ENCODE measurements at places on chromosomes 3 and 15.

DNA sequence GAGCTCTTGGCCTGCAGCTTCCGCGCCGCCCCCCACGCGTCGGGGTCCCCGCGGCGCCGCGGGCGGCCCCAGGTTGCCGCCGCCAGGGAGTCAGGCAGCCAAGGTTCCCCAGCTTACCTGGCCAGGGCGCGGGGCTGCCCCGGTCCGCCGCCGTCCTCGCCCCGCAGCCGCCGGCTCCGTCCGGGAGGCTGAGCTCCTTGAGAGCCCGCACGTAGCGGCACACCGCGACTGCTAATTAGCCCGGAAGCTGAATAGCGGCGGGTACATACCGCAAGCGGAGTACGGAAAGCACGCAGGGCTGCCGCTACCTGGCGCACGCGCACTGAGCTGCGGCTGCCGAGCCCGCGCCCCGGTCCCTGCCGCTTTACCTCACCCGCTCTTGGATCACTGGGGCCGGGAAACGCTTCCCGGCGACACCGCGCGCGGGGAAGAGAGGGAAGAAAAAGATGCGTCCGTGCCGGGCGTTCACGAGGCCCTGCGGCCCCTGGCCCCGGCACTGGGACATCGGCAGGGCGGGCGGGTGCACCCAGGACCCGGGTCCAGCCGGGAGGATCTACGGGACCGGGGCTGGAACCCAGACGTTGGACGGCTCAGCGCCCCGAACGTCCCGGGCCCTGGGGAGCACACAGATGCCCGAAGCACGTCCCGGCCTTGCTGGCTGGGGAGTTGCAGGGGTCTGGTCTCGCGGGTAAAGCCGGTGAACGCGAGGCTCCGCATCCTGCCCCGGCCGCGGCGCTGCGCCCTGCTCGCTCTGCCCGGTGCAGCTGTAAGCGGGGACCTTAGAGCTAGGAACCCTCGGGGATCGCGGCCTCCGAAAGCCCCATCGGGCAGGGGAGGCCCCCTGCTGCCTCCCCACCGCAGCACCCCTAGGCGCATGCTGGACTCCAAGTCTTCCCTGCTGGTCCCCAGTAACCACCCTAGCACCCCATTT lies at the start of gene GOLGA8B:
TSS of gene GOLGA8B (minus strand) at position 253 of the 931 bp plus-strand sequence. CDS start 47,739 bp downstream, outside the sequence.
- no peak for DNase-seq

DNA sequence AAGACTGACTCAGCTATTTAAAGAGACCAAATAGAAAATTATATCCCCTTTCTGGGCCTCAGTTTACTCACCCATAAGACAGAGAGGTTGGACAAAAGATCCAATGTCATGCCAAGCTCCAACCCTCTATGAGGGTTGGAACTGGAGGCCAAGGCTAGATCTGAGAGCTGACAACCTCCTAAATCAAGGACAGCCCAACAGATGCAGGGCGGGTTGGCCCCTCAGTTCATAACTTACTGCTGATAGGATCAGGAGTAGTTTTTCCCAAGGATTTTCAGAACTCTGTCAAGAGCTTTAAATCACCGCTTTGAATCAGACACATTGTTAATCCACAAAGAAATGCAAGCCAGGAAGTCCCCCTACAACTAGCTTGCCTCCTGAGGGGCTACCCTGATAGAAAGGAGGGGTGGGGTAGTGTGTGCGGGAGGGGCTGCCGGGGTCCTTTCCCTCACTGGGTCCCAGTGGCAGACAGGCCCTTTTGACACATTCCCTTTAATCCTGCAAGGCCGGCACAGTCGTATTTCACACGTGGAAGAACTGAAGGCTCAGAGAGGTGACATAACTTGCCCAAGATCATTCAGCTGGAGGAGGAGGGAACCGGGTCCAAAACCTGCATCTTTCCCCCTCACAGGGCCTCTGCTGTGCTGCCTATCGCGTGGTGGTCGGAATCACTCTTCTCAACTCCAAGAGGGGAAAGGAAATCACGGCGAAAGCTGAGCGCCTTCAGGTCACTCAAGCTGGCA lies 21.4 kb downstream of the BMF start:
- no peak for DNase-seq

GRCh38 chr3:119302697-119303551 lies 8.7 kb downstream of the ARHGAP31 start:
- DNase-seq, result no peak

DNA sequence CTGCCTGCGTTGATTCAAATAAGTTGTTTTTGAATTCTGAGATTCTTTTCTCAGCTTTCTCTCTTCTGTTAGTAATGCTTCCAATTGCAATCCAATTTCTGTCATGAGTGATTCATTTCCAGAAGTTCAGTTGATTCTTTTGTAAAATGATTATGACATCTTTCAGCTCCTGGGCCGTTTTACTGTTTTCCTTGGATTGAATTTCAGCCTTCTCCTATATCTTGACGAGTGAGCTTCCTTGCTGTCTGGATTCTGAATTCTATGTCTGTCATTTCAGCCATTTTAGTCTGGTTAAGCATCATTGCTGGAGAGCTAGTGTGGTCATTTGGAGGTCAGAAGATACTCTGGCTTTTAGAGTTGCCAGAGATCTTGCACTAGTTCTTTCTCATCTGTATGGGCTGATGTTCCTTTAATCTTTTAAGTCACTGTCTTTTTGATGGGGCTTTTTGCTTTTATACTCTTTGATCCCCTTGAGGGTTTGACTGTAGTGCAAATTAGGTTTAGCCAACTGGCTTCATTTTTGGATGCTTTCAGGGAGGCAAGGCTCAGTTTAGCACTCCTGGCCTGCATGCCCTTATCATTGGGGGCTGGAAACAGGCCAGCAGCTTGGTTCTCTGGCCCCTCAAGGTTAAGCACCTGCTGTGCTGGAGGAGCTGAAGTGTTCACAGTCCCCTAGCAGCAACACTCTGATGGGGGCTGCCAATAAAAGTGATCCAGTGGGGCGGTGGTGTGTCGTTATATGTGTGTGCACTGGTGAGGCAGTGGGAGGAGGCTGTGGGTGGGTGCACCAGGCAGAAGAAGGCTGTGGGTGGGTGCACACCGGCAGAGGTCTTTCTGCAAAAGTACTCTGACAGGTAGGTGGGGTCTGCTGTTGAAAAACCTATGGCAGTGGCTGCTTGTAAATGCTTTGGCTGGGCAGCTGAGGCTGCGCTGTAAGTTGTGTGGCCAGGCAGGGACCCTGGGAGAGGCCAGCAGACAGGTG lies 51.2 kb downstream of the MCTP2 start:
- DNase-seq, result no peak

- no peak for DNase-seq
These were observed 288.6 kb downstream of the CLSTN2 start for GRCh38 chr3:140223631-140224030.

- DNase-seq, result no peak
These were observed 209.8 kb upstream of the RBMS3 start for GRCh38 chr3:29070959-29071634.

DNA sequence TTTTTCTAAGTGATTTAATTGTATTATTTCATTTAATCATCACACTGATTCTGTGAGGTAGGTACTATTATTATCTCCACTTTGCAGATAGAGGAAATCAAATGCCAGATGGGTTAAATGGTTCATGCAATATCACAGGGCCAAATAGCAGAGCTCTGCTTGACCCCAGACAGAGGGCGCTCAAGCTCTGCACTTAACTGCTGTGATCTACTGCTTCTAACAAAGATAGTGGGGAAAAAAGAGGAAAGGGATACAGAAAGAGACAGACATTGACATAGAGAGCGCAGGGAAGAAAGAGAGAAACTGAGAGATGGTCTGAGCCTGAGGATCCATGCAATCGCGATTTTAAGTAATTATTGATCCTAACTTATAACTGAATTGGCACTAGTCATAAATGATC lies 279.1 kb upstream of the THRB start:
- DNase-seq, result no peak

DNA sequence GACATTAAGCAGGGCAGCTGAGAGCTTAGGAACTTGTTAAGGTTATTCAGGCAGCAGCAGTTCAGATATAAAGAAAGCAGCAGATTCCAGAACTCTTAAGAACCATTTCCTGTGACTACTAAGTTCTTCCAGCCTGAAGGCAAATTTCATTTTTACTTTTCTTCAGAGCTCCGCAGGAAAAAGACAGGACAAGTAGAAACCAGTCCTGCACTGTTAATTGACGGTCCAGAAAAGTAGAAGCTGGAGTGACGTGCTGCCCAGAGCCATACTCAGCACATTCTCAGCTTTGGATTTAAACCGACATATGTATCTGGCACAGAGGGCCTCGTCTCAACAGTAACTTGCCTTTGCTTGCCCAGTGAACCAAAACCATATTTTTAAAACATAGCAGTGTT lies 219.4 kb upstream of the STRIT1 start:
- DNase-seq, result no peak

DNA sequence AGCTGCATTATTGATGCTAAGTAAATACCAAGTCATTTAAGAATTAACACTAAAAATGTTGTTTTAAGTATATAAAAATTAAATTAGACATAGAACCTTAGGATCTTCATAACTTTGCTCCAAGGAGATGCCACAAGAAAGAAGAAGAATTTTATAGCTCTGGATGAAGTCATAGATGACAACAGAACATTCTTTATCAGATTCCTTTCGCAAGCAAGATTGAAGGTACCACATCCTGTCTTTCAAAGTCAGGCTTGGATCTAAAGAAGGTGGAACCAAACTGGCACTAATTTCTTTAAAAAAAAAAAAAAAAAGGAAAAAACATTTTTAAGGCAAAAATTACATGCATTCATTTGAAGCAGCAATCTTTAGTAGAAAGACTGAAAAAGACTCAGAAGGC lies 62.5 kb downstream of the POLQ start:
- no peak for DNase-seq

DNA sequence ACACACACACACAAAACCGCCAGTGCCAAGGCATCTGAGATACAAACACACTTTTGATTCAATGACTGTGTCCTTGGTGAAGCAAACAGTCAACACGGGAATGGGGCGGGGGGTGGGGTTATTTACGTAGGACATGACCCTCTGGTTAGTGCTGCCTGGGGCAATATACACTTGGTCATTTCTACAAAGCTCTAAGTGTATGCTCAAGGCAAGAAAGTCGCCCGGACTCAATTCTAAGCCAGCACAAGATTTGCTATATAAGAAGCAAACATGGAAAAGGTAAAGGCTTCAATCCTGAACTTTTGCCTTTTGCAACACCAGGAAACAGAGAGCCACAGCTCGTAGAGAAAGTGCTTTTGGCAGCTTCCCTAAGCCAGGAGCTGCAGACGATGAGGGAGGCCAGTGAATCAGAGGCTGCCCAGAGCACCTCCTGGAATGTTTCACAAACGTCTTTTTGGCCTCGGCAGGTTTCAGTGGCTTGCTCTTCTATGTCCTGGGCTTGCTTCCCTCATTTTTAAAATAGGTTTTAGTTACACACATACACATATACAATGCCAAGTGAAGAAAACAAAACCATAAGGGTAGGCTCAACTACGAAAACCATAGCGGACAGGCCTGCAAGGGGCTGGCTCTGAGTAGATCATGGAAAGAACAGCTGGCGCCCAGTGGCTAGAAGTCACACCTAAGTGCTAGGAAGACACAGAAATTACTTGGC lies 73.6 kb downstream of the TM4SF4 start:
- no peak for DNase-seq

DNA sequence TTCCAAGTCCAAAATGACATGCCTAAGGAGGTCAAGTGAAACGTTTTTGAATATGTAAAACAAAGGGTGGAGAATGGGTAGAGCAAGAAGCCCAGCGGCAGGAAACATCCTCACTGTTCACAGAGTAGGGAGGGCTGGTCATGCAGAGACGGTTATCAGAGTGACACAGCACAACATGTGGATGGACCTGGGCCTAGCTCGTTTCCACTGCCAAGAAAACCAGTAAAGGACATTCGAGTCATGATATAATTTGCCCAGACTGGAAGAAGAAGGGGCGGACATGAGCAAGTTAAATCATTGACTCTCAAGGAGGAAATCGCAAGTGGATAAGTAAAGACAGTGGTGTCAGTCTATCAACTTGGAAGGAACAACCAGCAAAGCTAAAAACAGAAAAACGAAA lies 89.3 kb downstream of the LRIG1 start:
- no peak for DNase-seq

DNA sequence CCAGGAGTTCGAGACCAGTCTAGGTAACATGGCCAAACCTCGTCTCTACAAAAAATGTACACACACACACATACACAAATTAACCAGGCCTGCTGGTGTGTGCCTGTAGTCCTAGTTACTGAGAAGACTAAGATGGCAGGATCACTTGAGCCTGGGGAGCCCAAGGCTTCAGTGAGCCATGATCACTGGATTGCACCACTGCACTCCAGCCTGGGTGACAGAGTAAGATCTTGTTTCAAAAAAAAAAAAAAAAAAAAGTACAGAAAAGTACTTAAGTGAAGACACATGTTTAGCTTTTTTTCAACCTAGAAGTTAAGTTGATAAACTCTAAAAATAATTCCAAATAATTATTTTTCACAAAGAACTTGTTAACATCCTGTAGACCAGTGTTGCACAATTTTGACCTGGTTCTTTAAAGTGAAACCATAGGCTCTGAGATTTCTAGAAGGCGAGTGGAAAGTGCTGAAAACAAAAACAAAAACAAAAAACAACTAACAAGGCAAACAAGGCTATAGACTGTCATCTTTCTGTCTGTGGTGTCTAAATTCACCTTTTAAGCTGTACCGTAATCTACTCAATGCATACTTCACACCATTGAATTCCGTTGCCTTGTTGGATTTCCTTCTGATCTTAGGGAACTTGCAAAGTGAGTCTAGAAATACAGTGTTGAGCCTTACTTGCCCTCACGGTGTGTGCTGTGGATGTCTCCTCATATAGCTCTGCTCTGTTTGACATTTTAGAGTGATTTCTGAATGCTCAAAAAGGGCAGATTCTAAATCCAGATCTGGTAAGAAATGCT lies 63.5 kb downstream of the CHST2 start:
- DNase-seq, result no peak

- no peak for DNase-seq
These were observed 2.5 kb downstream of the THSD4 start for GRCh38 chr15:71117714-71118305.

DNA sequence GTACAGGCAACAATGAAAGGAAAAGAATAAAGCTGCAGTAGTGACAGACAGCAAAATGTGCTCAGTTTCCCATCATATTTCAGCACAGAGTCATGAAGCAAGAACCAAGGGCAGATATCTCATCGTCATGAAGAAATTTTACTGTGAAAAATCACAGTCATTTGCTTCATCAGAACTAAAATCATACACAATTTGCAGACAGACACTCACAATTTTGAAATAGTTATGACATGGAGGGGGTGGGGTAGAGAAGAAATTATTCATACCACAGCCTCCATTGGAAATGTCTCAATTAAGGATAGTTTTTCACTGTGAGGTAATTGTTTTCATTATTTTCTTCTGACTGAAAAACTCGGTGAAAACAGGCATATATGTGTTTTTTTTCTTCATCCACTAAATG lies 78.8 kb upstream of the CNTN3 start:
- DNase-seq, result no peak

GRCh38 chr3:46811615-46812236 lies 51.5 kb downstream of the MYL3 start:
- no peak for DNase-seq

Data from stimulated activated CD8-positive, alpha-beta memory T cell treated with anti-CD3 and anti-CD28 coated beads, Interleukin-4, amount 100 ng/mL, for 1 hour (primary cell).